ENCODE measurements at places on chromosomes 2 and 18. TPM values are rescaled to one million over a fixed set of nuclear protein-coding genes. Genes with fewer than 3 reads are reported as not detected.

NAGK gene
- 50.4 TPM for total RNA-seq

SERPINB4 gene
- not detected for total RNA-seq

LIMS4 gene
- 0.26 TPM for total RNA-seq

OSR1 gene
- 17.7 TPM for total RNA-seq

FMNL2 gene
- 30.2 TPM for total RNA-seq

FEV gene
- total RNA-seq = not detected

INO80D gene
- total RNA-seq = 5.1 TPM

TUBA4B gene
- not detected for total RNA-seq

VIL1 gene
- not detected for total RNA-seq

SERPINB3 gene
- not detected for total RNA-seq

NT5C1B gene
- not detected for total RNA-seq

NR4A2 gene
- 0.17 TPM for total RNA-seq

UGT1A3 gene
- not detected for total RNA-seq

TUBA3D gene
- total RNA-seq = not detected

CABLES1 gene
- 15.7 TPM for total RNA-seq

CYS1 gene
- total RNA-seq = 5.1 TPM

ZNF892 gene
- 7.3 TPM for total RNA-seq

DPP10 gene
- not detected for total RNA-seq

MGAT4A gene
- total RNA-seq = 0.26 TPM

CXCR1 gene
- total RNA-seq = not detected

CLEC4F gene
- total RNA-seq = not detected

OTOF gene
- not detected for total RNA-seq

CNGA3 gene
- under 0.01 TPM for total RNA-seq
